NCI-H1930 (cell line): ENCODE measurements at places on chromosomes 2 and 18.
A peak's percentile ranks its signal among the peaks of the same experiment; 100 is the strongest.

DNA sequence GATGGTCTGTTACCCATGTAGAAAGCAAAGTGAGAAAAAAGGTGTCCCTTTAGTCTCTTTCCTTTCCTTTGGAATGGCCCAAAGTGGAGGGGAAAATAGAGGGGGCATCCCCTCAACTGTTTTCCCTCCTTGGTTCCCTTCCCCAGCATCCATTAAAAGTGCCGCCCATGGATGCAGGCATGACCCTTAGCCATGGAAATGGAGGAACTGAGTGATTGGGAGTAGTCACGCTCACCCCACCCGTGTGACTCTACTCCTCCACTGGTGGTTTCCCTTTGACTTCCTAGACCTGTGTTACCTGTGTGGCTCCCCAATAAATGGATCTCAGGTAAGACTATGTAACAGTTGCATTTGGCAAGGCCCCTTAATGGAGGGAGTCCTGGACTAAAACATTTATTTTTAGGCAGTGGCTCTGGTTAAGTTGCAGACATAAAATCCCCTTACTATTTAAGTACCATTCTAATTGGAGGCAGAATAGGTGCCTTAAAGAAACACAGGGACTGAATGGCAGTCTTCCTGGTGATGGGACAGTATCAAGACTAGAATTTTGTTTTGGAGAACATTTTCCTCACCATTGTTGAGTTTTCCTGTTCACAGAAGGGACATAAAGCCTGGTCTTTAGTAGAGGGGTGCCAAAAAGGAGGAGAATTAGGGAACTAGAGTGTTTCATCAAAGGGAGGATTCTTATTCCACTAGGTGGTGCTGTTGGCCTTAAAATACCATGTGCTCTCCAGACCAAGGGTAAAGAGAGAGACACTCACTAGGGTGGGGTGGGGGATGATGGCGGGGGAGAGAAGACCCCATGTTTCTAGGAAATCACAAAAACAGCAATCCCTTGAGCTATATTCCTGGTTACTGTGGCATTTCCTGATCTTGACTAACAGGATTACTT lies 25.7 kb upstream of the PLA2R1 start:
- DNase-seq = no peak

DNA sequence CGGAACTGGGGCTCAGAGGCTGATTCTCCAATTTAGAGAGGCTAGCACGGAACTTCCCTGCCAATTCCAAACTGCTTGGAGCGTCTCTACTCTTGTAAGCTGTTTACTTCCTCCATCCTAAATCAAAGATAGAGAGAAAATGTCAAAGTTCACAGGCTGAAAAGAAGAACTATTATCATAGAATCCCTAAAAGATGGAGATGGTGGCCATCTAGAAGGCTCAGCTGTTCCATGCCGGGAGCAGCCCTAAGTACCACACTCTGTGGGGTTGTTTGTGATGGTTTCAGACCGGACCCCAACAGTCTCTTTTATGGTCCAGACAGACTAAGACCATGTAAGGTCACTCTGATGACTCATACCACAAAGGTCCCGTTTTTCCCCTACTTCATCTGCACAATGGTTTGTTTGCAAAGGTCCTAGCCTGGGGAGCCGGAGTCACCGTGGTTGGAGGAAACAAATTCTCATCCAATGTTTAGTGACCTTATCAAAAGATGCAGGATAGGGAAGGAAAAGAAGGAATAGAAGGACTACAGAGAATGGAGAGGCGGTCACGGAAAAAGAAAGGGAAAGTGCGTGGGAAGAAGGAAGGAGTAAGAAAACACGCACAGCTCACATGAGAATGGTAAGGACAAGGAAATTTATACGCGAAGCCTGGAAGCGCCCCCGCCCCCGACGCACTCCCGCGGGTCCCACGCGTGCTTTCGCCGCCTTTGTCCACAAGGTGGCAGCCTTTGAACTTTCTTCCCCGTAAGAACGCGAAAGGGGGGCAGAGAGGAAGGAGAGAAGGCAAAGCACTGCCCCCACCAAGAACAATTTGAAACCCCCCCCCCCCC lies 453 bp upstream of the ANTXR1 start:
- DNase-seq = peak; percentile 21

- DNase-seq = no peak
Observed at GRCh38 chr2:121140734-121141133, 144.3 kb downstream of the TFCP2L1 start.

- no peak for DNase-seq
Observed at GRCh38 chr18:74148543-74149070, 284 bp downstream of the TIMM21 start.

GRCh38 chr2:242054406-242054805 lies 184.9 kb downstream of the RTP5 start:
- DNase-seq = no peak

DNA sequence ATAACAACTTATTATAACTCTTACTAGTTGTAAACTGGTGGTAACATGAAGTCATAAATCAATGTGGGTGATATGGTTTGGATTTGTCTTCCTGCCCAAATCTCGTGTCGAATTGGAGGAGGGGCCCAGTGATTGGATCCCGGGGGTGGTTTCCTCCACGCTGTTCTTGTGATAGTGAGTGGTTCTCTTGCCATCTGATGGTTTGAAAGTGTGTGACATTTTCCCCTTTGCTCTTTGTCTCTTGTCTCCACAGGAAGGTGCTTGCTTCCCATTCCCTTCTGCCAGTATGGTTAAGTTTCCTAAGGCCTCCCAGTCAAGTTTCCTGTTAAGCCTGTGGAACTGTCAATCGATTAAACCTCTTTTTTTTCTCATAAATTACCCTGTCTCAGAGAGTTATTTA lies 321.6 kb downstream of the DSEL start:
- no peak for DNase-seq

DNA sequence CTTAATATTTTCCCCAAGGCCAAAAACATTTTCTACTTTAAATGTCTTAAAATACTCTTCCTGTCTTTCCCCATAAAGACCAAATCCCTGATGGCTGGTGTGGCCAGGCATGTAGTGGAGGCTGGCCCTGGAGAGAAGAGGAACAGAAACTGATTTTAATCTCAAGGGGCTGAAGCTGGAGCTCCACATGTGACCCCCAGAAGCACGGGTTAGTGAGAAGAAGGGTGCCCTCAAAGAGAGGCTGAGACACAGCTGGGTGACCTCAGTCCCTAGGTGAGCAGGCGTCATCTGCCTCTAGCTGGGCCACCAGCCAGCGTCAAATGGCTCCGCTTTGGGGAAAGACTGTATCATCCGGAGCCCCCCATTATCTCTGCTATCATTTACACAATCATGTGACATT lies 19.3 kb upstream of the TMEM18 start:
- DNase-seq = no peak

DNA sequence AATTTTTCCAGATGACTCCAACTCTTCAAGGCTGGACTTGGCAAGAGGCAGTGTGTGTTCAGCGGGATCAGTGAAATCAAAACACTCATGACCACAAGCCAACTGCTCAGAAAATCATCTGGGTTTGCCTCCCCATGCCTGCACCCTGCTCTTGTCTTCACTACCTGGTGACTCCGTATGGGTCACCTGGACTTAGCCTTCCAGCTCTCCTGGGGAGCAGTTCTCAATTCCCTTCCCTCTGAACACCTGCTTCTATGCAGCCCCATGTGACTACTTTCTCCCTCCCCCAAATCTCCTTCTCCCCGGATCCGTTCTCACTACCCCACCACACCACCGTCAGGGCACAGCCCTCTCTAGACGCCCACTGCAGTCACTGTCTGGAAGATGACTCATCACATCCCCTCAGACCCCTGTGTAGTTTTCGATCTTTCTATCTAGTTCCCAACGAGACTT lies 130.2 kb upstream of the ID2 start:
- no peak for DNase-seq

- DNase-seq = no peak
Observed at GRCh38 chr2:162732946-162733698, 105.4 kb downstream of the KCNH7 start.

GRCh38 chr2:10120877-10121574 lies 1.5 kb upstream of the RRM2 start:
- no peak for DNase-seq

GRCh38 chr18:3851159-3851558 lies 401.2 kb downstream of the TGIF1 start:
- DNase-seq = no peak

DNA sequence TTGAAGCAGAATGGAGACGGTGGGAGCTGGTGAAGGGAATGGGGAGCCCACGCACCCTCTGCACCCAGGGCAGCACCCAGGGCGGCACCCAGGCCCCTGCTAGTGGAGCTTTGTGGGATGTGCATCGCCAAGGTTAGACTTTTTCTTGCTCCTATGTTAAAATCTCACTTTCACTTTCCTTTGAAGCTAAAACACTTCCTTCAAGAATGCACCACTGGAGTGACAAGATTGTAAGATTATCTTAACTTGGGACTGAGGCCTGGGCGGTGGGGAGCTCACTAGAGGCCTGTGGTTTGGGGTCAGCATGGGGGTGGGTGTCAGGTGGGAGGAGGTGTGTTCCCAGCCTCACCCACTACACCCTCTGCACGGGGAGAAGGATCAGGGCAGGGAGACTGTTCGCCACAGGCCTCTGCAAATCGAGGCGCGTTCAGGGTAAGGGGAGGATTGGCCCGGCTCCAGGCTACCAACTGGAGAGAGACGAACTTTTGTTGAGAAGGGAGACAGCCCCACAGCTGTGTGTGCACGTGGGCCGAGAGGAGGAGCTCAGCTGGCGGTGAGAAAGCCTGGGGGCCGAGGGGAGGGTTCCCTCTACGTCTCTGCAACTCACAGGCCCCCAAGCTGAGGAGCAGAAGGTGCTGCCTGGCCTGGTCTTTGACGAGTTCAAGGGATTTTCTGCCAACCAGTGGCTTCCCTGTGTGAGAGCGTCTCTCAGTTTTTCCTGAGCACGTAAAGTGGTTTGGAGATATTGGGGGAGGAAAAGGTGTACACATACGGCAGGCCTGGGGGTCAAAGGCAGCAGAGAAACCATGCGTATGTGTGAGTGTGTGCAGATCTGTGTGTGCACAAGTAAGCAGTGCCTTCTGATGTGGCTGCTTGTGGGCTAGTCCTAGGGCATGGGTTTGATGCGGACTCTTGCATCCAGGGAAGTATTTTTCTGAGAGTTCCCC lies 147.7 kb downstream of the KLHL29 start:
- DNase-seq = no peak

DNA sequence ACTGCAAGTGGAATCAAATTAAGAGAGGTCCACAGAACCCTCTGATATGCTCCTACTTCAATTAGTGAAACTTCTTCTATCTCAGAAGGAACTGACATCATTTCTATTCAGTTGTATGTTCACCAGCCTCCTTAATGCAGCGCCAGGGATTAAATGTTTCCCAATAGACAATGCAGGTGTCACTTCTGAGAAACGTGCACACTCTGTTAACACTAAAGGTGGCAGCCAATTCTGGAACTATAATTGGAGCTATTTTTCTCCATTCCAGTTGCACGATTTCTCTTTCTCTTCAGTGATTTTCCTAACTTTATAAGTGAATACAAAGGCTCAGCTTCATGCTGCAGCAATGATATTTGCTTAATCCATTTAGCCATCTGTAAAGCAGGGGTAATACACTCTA lies 821.9 kb downstream of the TDRD15 start:
- DNase-seq = no peak
